ENCODE measurements at places on chromosomes 2 and 18. TPM values are rescaled to one million over a fixed set of nuclear protein-coding genes. Genes with fewer than 3 reads are reported as not detected.

PCGF1 gene
- total RNA-seq = 18.2 TPM

SMYD5 gene
- 19.3 TPM for total RNA-seq

NMS gene
- total RNA-seq = not detected

ABCB11 gene
- total RNA-seq = not detected

TBC1D8 gene
- 13.6 TPM for total RNA-seq

ZSCAN30 gene
- total RNA-seq = 29.9 TPM

FIGLA gene
- not detected for total RNA-seq

PRKAG3 gene
- total RNA-seq = 0.11 TPM

EFR3B gene
- total RNA-seq = 5.4 TPM

SLC4A3 gene
- total RNA-seq = 3.6 TPM

PLEK gene
- 0.32 TPM for total RNA-seq

COL5A2 gene
- 717 TPM for total RNA-seq

PLB1 gene
- 4.1 TPM for total RNA-seq

PARD3B gene
- 19.5 TPM for total RNA-seq

MOGAT1 gene
- not detected for total RNA-seq

SP110 gene
- 22.2 TPM for total RNA-seq

GAREM2 gene
- total RNA-seq = 2.7 TPM

ST6GAL2 gene
- total RNA-seq = 0.32 TPM

ASXL3 gene
- total RNA-seq = not detected

MBD2 gene
- 35.1 TPM for total RNA-seq

RUFY4 gene
- total RNA-seq = not detected

MAP3K20 gene
- total RNA-seq = 49.7 TPM

C1QL2 gene
- not detected for total RNA-seq

NOL4 gene
- not detected for total RNA-seq

WNT10A gene
- not detected for total RNA-seq

REEP1 gene
- 0.52 TPM for total RNA-seq

KIF3C gene
- total RNA-seq = 8.1 TPM

PAIP2B gene
- 1.1 TPM for total RNA-seq

SIGLEC15 gene
- total RNA-seq = 0.52 TPM

MARCHF7 gene
- total RNA-seq = 171 TPM

Data from articular chondrocyte of knee joint (primary cell).